ENCODE measurements at places on chromosomes 11 and 22.

- no peak for DNase-seq
Measured at GRCh38 chr11:9797300-9797699, 133.4 kb downstream of the SWAP70 start.

DNA sequence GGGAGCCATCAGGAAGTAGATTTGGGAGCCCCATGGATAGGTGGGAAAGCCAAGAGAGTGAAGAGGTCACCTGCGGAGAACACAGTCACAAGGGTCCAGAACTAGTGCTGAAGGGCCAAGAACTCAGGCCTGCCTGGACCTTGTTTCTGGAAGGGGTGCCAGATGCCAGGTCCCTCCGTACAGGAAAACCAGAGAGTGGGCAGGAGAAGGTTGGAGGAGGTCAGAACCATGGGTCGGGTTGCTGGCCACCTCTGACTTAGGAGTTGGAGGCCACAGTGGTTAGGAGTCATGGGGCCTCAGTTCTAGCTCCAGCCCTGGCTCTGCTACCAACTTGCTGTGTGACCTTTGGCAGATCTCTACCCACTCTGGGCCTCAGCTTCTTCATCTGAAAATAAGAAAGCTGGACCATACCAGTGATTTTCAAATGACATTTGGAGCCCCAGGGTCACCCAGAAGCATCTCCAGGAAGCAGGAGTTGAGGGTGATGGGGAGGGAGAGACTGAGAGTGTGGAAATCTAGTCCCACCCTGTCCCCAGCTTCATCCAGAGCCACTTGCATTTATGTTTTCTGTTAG lies 20.8 kb upstream of the TUB start:
- no peak for DNase-seq

GRCh38 chr11:96658436-96658835 lies 268.6 kb downstream of the JRKL start:
- no peak for DNase-seq

GRCh38 chr11:68302256-68302655 lies 10.1 kb upstream of the LRP5 start:
- DNase-seq: no peak

GRCh38 chr11:83042964-83043711 lies 28.6 kb downstream of the RAB30 start:
- no peak for DNase-seq

GRCh38 chr11:73306977-73307322 lies 1.1 kb upstream of the ARHGEF17 start:
- no peak for DNase-seq

DNA sequence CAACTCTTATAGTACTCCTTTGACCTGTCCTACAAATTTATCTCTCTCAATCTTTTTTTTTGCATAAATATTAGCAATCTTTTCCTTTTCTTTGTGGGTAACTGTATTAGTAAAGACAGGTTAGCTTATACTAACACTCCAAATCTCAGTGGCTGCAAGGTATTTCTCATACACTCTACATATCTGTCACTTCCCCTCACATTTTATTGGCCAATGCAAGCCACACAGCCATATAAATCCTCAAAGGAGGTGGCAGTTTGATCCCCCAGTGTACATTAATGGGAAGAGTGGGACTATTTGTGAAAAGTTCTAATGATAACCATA lies 42.6 kb upstream of the EED start:
- no peak for DNase-seq
